ENCODE measurements at places on chromosomes 1 and 21.

GRCh38 chr1:203124546-203125317, 2.8 kb upstream of the ADORA1 start:
- no peak for DNase-seq

GRCh38 chr1:64433747-64434146, 36.2 kb upstream of the CACHD1 start:
- no peak for DNase-seq

GRCh38 chr1:206563367-206564207, 48.7 kb downstream of the EIF2D start:
- no peak for DNase-seq

GRCh38 chr1:48917901-48918603, 141.4 kb upstream of the BEND5 start:
- DNase-seq, result no peak

- no peak for DNase-seq
Measured at GRCh38 chr1:64986903-64987871, 20.8 kb upstream of the JAK1 start.

DNA sequence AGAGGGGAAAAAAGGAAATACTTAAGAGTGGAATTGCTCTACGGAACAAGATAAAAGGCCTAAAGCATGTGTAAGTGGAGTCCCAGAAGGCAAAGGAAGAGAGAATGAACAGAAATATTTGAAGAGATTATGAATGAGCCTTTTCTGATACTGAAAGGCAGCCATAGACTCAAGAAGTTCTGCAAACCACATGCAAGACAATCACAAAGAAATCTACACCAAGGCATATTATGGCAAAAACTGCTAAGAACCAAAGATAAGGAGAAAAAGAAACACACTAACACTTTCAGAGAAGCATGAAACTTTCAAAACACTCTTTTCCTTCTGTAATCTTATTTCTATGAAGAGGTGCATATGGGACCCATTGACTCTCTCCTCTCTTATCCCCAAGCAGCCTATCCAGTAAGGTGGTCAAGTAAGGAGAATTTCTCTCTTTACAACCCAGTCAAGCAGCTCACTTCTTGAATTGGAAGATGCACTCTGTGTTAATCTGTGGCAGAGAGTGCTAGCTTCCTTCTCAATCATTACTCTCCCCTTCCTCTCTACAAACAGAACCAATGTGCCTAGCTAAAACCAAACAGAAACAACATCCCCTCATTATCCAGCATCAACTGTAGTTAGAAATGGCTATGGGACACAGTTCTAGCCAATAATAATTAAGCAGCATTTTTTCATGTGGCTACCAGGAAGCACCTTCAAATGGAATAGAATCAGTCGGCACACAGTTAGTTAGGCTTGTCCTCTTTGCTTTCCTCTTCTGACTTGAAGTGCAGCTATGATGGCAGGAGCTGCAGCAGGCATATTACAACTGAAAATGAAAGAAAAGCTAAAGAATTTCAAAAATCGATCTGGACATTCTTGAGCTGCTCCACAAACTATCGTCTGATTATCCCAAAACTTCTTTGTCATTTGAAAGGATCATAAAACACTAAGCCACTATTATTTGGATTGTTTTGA, 25.9 kb downstream of the KRTAP19-8 start:
- no peak for DNase-seq

GRCh38 chr1:245500546-245500945, 345.8 kb downstream of the KIF26B start:
- peak; percentile 92 for DNase-seq

DNA sequence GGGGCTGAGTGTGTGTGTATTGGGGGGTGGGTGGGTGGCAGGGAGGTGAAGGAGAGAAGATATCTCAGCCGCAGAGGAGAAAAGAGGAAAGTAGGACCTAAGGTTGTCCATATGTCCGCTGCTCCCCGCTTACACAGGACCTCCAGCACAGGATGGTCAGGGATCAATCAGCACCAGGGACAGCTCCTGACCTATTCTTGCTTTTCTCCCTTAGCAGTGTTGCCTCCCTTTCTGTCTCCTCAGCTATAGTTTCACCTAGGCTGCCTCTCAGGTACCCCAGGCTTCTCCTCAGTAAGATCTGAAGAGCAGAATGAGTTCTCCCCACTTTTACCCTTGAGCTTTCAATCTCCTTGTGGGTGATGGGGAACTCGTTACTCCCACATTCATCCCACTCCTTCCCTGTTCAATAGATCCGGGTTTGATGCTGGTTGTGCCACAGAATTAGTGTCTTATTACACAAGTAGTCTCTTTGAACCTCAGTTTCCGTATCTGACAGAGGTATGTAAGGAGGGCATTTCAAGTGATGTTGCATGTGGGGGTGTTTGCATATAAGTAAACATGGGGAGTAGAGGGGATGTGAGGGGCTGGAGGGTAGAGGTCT, 1.4 kb upstream of the DPH2 start:
- peak; percentile 31 for DNase-seq

DNA sequence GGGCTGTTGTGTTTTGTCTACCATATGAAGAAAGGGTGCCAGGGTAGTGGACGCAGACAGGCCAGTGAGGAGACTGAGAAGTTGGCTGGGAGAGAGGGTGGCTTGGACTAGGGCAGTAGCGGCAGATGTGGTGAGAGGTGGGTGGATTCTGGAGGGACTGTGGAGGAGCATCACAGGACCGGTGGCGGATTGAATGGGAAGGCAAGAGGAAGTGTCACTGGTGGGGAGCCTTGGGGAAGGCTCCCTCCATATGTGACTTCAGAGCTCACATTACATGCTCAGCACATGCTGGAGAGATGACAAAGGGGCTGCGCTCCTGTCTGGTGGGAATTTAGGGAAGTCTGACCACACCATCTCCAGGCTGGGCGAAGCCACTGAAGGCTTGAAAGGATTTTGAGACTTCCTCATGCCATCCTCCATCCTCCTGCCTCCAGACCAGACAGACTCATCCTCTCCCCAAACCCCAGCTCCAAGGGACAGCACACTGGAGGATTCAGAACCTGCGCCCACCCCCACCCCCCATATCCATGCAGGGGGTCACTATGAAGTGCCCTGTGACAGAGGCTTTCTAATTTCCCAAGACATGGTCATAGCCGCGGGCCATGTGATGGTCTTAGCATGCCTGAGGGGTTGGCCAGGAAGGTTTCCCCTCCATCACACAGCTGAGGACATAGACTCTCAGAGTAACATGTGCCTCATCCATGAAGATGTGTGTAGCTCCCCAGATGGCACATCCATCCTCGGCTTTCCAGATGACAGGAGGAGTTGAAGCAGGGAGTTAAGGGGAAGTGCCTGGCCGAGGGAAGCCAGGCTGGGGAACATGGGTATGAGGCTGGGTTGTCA, 138.8 kb upstream of the WNT4 start:
- DNase-seq, result no peak

DNA sequence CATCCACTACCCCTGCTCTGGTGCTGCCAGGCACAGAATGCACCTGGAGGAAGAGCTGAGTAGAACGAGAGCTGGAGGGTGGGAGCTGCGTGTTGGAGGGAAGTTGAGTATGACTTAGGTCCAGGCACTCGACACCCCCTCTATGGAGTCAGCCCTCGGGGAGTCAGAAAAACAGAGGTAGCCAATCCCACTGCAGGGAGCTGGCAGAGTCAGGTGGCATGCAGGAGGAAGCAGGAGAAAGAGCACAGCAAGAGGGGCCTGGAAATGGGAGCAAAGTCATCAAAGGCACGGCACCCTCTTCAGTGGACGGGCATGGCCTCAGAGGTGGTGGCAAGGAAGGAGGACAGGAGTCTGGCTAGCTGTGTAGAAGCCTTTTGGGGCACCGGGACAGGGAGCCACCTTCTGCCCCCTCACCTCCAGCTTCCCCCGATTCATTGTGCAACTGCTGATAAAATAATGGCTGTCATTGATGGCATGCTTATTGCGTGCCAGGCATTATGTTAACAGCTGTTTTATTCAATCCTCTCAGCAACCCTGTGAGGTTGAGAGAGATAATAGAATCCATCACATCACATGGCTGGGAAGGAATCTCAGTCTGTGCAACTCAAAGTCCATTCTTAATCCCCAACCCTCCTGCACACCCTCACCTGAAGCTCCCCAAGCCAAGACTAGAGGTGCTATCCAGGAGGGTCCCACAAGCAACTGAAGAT, 42.0 kb downstream of the C1orf198 start:
- DNase-seq, result no peak

DNA sequence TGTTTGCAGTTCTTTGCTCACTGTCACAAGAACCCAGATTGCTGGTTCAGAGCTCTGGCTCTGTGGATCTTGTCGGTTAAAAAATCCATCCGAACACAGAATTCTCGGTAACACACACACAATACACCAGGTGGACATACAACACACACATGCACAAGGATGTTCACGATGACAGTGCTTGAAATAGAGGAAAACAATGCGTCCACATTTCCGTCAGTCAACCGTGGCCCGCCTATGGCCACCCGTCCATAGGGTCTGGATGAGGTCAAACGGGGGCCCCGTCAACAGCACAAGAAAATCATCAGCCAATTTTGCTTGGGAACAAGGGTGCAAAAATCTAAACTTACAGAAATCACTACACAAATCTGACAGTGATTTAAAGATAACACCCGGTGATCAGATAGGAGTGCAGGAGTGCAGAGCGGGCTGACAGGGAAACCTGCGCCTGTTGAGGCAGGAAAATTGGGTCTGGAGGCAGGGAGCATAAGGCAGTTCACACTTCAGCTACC, 50.4 kb upstream of the SLC19A1 start:
- no peak for DNase-seq

All from fibroblast of skin of scalp (primary cell).